ENCODE measurements at places on chromosomes 13 and 19.

DNA sequence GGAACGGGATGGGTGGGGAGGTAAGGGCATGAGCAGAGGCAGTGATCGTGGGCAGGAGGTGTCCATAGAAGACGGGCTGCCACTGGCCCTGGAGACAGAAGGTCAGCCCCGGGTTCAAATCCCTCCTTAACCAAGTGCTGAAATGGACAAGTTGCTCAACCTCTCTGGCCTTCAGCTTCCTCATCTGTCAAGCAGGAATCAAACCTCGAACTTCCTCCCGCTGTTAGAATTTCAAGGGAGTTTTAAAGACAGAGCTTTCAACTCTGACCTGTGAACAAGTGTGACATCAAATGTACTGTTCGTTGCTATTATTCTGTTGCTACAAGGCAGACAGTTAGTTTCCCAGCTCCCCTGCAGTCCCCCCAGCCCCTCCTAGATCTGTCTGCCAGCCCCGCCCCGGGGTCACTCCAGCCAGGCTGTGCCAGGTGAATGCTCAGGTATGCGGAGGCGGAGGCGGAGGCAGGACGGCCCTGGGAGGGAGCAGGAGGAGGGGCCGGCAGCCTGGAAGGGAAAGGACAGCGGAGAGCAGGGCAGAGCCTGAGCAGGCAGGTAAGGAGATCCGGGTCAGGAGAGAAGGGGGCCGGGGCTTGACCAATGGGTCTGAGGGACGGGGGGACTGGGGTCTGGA, at the start of gene EPS8L1:
EPS8L1 (plus strand) TSS at position 499 of the 628 bp plus-strand sequence. CDS start 576 bp downstream, outside the sequence.
- no peak for DNase-seq

GRCh38 chr13:20901668-20902437, 693 bp downstream of the XPO4 start:
- peak; percentile 19 for DNase-seq

DNA sequence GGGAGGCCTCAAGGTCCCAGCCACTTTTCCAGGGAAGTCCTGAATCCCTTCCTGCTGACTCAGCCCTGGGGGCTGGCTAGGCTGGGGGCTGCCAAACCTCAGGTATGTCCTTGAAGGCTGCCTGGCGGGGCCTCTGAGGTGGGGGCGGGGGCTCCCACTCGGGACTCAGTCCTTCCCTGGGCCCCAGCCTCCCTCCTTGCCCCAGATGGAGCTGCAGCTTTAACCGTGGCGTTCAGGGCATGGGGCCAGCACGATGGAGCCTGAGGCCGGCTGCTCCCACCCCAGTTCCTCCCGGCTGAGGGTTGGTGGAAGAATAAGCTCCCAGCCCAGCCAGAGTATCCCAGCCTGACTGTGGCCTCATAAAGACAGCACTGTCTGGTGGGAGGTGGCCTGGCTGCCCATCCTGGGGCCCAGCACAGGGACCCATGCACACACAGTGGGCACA, 12.4 kb downstream of the CILP2 start:
- DNase-seq, result no peak

DNA sequence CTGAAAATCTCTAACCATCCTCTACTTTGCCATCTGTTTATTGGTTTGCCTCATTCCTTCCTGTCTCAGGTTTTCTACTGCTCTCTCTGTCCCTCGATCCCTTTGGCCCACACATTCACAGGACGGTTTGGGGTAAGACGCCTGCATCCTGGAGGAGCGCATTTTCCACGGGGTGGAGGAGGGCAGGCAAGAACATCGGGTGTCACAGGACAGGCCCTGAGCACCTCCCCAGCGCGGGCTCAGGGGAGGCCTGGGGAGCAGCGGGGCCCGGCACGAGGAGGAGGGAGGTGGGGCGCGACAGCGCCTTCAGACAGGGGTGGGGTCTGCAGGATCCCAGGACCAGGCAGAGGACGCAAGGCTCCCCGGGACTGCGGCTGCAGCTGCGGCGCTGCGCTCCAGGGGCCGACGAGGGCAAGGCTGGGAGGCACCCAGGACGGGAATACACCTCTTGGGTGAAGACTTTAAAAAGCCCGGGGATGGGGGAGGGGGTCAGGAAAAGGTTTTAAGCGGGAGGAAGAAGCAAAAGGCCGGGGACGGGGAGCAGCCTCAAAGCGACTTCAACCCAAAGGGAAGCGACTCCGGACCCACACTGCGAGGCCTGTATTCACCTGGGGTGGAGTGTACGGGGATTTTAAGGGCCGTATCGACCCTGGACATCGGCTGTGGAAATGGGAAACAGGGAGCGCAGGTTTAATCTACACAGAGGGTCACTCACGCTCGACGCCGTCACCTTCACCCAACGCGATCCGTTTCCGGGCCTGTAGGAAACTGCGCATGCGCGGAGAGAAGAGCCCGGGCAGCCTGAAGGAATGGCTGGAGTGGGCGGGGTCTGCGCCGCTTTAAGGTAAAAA, at the start of gene ZNF415:
ZNF415 (minus strand) TSS at position 770 of the 851 bp plus-strand sequence. CDS start 10,234 bp downstream, outside the sequence.
- DNase-seq, result no peak

- DNase-seq, result no peak
Measured at GRCh38 chr19:47794526-47794925, 9.8 kb downstream of the TPRX1 start.

- no peak for DNase-seq
Measured at GRCh38 chr13:79190932-79191331, 215.1 kb downstream of the RBM26 start.

GRCh38 chr13:44840131-44840530, 149.1 kb downstream of the NUFIP1 start:
- DNase-seq, result no peak

DNA sequence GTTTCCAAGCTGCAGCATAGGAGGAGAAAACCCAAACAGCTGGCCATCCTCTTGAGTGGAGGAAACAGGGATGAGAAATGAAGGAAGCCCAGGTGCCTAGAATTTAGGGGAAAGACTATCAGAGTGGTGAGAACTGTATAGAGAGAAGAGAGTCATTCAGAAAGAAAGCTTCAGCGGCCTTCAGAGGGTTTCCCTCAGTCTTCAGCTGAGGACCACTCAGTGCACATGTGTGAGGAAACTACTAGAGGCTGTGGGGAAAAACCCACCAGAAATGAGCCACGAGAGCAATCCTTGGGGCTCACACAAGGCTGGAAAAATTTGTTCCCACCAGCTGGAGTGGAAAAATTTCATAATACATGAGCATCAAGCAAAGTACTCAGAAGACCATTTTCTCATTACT, 35.2 kb upstream of the CPB2 start:
- no peak for DNase-seq

GRCh38 chr13:93290503-93290902, 63.9 kb downstream of the GPC6 start:
- no peak for DNase-seq

DNA sequence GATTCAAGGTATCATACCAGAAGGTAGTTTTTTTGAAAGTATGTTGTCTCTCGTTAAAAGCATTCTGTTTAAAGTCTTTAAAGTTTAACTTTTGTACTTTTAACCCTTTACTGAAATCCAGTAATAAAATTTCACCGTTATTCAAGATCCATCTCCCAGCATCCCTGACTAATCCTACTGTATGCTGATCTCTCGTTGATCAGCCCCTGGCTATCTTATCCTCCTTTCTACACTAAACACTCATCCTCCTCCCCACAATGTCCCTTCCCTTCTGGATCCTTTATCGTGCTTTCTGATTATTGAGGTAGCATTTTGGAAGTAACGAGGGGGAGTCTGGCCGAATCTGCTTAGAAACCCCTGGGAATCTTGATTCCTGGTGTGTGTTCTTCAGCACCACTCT, 1.3 kb downstream of the TPP2 start:
- no peak for DNase-seq

GRCh38 chr19:35142606-35143230, 337 bp upstream of the FXYD7 start:
- DNase-seq, result peak; percentile 61

DNA sequence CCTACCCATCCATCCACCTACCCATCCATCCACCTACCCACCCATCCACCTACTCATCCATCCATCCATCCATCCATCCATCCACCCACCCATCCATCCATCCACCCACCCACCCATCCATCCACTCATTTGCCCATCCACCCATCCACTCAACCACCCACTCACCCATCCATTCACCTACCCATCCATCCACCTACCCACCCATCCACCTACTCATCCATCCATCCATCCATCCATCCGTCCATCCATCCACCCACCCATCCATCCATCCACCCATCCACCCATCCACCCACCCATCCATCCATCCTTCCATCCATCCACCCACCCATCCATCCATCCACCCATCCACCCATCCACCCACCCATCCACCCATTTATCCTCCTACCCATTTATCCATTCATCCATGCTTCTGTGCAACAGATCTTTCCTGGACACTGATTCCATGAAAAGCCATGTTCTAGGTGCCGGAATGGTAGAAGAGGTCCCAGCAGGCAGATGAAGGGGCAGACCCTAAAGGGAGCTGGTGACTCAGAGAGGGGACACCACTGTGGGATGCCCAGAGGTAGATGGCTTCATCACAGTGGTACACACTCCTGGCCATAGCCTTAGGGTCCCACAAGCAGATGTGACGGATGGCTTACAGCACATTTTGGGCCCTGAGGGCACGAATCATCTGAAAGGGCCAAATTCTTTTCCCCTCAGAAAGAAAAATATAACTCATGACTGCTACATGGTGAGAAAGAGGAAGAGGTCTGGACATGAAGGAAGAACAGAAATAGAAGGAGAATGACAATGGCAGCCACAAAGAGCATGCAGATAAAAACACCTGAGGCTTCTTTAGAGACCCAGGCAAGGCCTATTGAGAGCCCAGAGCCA, 76.0 kb downstream of the KCTD15 start:
- DNase-seq, result no peak

GRCh38 chr19:42488783-42489521, 39.3 kb downstream of the CEACAM1 start:
- no peak for DNase-seq

DNA sequence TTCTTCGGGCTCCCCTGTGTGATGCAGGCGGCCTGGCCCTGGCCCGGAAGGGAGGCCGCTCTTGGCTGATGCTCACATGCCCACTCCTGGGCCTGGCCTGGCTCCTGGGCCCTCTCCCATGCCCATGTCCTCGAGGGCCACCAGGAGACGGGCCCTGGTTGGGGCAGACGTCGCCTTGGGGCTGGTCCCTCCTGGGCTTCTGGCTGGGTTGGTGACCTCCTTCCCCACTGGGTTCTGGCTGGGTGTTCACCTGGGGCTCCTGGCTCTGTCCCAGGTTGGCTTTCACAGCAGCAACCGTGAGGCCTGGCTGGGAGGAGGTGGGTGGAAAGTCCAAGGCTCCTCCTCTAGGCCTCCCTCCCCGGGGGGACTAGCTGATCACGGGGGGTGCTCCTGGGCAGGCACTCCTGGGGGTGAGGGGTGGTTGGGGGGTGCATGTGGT, 15.5 kb upstream of the SLC7A10 start:
- no peak for DNase-seq

DNA sequence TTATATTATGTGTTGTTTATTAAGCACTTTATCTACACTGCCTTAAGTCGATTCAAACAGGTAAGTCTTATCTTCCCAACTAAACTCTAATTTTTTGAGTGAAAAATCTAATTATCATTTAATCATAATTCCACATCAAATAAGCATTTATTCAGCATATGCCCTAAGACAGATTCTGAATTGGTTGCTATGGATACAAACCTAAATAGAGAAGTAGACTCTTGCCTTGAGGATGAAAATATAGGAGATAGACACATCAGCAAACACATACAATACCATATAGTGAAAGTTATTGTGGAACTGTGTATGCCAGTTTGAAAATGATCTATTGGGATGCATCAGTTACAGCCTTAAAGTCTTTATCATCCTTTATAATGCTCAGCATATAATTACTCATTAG, 1679.9 kb downstream of the SLITRK1 start:
- no peak for DNase-seq

DNA sequence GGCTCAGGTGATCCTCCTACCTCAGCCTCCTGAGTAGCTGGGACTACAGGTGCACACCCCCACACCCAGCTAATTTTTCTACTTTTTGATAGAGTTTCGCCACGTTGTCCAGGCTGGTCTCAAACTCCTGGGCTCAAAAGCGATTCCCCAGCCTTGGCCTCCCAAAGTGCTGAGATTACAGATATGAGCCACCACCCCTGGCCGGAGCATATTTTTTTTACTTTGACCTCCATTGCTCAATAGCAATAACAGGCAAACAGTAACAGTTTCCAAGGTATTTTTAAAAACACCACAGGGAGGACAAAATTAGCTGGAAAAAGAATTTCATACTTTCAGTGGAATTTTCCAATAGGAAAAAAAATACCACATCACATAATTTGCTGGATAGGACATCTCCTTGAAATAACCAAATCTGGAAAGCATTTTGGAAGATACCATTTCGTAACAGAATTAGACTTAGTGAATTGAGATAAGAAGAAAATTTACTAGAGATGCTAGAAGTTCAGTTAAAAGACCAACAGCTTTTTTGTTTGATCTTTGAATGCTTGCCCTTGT, 5.2 kb downstream of the DUXA start:
- no peak for DNase-seq

DNA sequence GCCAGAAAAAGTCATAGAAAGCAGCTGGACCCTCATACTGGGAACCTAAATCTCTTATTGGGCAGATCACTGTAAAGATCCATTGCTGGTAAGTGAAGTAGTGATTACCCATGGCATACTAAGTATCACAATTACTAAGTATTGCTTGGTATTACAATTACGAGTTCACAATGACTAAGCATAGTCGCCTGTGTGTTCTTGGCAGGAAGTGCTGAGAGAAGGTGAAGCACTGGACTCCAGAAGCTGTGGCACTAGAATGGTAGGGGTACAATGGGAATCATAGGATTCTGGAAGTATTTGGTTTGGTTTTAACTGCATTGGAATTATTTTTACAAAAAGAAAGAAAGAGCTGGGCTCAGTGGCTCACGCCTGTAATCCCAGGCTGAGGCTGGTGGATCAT, 20.3 kb downstream of the LGALS16 start:
- DNase-seq, result no peak

- no peak for DNase-seq
Measured at GRCh38 chr19:17332677-17333581, 1.7 kb downstream of the ANO8 start.

DNA sequence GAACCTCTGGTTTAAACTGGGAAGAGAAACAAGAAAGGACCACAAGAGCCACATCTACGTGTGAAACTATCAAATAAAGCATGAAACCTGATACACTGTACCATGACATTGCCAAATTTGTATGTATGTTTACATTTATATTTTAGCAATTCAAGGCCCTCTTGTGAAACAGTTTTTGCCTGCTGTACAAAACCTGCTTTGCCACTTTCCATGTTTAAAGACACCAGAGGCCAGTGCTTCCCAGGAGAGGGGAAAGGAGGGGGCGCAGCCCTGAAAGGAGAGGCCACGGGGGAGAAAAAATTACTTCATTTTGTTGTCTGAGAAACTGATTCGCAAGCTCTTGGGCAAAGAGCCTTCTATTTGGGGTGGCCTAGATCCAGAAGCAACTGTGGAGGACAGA, 124.8 kb downstream of the DCLK1 start:
- no peak for DNase-seq

DNA sequence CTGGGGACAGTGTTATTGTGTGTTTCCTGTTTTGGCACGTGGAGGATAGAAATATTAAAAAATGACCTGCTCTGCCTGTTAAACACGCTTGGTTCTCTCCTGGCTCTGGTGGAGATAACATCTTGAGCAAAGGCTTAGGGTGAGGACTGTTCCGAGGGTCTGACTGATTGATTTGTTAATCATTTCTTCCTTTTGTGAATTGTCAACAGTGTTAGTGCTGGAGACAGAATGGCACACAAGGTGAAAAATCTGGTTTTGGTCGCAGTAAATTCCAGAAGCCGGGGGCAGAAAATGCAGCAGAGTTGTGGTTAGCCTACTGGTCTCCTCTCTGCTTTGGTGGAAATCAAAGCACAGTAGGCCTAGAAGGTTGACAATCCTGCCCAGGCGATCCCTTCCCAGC, 163.6 kb downstream of the FGF9 start:
- DNase-seq, result no peak

- DNase-seq, result no peak
Measured at GRCh38 chr19:15378534-15379082, 979 bp downstream of the AKAP8 start.

- no peak for DNase-seq
Measured at GRCh38 chr13:33937373-33938098, 119.6 kb downstream of the RFC3 start.

Data from GM12892 (cell line).